ENCODE measurements at places on chromosomes 7 and 10.

DNA sequence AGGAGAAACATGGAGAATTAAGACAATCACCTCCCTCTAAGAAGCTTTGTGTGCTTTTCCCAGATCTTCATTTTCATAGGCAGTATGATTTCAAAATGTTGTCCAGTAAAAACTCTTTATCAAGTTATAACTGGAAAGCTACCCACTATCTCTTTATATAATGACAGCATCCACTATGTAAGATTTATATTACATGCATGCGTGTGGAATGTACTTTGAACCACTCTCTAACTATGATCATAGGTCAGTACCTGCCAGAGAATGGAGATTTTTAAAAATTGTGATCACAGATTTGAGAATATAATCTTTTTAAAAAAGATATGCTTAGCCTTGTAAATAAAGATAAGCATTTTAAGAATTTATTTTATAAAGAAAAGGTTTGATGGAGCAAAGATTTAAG lies 17.9 kb downstream of the PAPSS2 start:
- DNase-seq, result no peak

DNA sequence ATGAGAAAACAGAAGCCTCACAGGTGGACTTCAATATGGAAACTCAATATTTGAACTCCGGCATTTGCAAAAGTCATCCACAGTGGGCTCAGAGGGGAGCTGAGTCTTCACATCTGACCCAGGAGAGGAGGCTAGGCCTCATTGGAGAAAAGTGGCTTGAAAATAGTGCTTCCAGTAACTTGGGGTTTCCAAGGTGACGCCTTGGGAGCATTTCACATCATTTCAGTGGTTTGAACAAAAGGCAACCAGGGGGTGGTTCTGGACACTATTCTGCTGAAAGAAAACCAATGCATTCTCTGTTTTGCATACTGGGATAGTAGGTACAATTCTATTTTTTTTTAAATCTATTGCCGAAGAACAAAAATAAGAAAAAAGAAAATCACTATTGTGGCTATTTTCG lies 599.2 kb upstream of the POM121L12 start:
- no peak for DNase-seq

DNA sequence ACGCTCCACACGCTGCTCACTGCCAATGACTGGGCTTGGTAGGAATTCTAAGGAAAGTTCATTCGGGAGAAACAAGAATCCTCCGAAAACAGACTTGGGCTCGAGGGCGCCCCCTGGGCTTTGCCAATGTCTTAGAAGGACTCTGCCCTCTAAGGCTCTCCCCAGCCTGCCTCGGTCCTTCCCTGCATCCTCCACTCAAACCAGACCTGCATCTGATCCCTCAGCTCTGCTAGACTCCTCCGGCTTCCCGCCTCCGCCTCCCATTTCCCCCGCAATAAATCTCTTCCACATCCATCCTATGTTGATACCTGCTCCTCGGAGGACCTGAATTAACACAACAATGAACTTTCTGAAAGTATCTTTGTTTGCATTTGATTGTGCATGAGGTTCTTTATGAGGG lies 177.6 kb downstream of the PLPP4 start:
- no peak for DNase-seq

DNA sequence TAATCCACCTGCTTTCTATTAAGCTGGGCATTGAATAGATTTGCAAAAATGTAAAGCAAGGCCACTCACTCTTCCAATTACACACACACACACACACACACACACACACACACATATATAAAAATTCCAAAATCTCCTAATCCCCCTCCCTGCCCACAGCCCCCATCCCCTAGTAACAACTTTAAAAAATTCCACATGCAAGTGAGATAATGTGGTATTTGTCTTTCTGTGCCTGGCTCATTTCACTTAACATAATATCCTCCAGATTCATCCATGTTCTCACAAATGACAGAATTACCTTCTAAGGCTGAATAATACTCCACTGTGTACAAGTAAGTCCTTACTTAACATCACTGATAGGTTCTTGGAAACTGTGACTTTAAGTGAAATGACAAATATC lies 24.2 kb downstream of the SH2D4B start:
- no peak for DNase-seq

GRCh38 chr10:132417957-132418441 lies 21.0 kb downstream of the PWWP2B start:
- DNase-seq, result no peak

DNA sequence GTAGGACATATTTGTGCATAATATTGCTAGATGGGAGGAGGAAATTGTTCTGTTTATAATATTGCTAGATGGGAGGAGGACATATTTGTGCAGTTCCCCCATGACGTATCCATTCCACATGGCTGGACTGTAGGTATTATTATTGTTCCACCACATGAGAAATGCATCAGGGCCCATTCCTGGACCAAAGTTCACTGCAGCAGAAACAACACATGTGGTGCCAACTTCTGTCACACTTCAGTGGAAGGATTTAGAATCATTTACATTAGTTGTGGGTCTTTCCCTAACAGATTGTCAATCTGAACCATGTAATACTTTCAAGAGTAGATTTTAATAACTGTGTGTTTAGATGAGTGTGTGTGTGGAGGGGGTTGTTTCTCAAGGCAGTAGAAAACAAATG lies 32.7 kb upstream of the MACC1 start:
- no peak for DNase-seq

GRCh38 chr10:844552-844951 lies 87.0 kb downstream of the LARP4B start:
- DNase-seq, result no peak

GRCh38 chr10:79982362-79982800 lies 33.5 kb upstream of the SFTPD start:
- no peak for DNase-seq

DNA sequence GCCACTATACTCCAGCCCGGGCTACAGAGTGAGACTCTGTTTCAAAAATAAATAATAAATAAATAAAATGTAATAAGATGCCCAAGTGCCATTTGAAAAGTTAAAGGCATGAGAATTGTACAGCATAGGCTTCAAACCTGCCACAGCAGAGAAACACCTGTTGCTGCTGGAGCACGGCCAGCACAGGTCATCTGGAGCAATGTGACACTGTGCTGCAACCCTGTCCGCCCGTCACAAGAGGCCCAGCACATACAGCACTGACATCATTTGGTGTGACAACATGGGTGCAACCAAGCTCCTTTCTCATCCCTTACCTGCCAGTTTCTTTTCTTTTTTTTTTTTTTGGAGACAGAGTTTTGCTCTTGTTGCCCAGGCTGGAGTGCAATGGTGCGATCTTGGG lies 1.3 kb downstream of the RFC2 start:
- DNase-seq, result no peak

- DNase-seq, result no peak
These were observed 34.5 kb downstream of the CREB3L2 start for GRCh38 chr7:137967143-137968018.

GRCh38 chr10:86167762-86168128 lies 198.8 kb downstream of the GRID1 start:
- no peak for DNase-seq

- DNase-seq, result no peak
These were observed 15.2 kb downstream of the HNRNPF start for GRCh38 chr10:43393606-43394360.

DNA sequence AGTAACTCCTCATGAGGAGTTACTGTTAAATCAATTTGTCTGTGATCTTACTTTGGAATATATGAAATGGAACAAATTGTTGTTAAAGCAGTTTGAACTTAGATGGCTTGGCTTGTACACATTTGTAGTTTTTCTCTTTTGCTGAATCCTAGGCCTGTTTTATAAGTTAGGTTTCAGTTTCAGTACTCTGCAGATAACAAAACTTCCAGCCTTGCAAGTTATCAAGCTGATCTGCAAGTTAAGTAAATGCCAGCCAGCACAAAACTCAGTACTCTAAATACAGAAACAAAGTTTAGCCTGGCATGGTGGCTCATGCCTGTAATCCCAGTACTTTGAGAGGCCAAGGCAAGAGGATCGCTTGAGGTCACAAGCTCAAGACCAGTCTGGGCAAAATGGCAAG lies 25.0 kb upstream of the PAXIP1 start:
- DNase-seq, result no peak

DNA sequence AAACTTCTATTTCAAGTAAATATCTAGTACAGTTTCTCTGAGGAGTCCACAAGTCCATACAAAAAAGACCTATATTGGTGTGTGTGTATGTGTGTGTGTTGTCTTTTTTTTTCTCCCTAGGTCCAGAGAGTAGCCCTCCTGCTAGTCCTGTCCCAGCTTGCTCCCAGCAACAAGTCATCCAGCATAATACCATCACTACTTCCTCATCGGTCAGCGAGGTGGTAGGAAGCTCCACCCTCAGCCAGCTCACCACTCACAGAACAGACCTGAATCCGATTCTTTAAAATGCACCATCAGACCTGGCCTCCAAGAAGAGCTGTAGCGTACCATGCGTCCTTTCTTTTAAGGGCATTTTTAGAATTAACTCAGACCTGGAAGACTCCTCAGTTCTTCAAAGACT lies 139.1 kb downstream of the TRIL start:
- no peak for DNase-seq

DNA sequence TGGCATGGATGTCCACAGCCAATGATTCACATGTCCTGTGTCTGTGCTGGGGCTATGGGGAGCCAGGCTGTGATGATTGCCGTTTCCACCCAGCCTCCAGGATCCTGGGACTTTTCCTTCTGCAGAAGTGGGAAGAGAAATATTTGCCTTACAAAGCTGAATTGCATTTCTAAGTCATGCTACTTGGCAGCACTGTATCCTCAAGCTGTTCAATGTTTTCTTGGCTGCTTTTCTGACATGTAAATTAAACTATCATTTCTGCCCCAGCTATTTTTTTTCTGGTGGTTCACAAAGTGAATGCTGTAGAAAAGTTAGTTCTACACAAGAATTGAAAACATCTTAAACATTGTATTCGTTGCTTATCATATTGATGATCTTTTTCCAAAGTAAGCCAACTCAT lies 51.9 kb upstream of the TCERG1L start:
- DNase-seq, result no peak

DNA sequence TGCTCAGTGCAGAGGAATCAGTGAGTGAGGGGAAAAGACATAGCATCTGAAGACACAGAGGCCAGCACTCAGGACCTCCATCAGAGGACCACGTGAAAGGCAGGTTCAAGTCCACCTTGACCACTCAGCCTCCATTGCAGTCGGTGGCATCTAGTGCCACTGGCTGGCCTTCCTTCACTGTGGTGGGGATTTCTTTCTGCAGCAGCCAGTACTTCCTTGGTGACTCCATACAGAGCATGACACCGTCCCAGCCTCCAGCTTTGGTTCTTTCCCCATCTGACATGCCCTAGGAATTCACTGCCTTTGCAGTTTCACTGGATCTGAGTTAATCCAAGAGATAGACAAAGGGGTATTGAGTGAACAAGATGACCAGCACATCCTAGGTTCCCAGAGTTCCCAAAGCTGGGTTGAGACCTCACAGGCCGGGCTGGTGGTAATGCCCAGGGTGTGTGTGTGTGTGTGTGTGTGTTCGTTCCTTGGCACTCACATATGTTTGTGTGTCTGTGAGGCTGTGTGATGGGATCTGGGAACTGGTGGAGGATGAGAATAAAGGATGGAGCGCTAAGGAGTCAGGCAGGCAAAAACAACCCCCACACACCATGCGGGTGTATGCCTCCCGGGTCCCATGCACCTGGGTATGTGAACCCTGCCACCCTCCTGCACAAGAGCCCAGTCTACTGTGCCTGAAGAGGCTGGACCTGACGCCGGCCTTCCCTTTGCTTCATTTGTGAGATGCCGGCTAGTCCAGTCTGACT lies 57.8 kb downstream of the SYPL1 start:
- DNase-seq, result no peak

- DNase-seq, result no peak
These were observed 195.4 kb upstream of the GHITM start for GRCh38 chr10:83943920-83944319.

GRCh38 chr10:132243626-132244025 lies 56.9 kb downstream of the DPYSL4 start:
- DNase-seq, result no peak

DNA sequence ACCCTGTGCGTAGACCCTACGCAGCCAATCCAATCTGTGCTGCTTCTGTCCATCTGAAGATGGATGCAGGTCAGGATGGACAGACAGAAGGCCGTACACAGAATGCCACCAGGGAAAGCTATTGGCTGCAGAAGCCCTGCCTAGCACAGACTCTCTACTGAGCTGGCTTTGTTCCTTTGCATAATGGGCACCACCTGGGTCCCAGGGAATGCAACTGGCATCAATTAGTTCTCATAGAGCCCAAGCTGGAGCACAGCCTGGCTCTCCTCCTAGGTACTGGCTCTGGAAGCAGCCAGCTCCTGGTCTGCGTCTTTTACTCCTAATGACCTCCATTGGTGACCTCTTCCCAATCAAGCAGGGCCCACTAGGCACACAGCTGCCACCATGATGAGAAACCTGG lies 26.8 kb upstream of the CACUL1 start:
- no peak for DNase-seq

DNA sequence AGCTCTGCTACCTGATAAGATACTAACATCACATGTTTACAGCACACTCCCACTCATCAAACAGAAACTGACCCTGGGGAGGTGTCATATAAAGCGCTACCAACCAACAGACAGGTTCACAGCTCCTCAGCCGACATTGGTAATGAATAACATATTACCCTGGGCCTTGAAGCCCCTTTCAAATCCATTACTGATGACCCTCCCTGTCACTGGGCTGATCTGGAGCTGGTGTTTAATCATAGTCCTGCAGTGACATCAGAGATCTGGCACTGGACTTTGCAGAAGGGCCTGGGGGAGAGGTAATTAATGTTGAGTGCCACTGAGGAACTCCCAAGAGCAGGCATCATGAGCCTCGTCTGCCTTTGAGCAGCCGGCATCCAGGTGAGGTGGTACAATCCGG lies 306.5 kb upstream of the NFE2L3 start:
- no peak for DNase-seq

GRCh38 chr10:25175527-25176420 lies 973 bp downstream of the GPR158 start:
- DNase-seq, result no peak

DNA sequence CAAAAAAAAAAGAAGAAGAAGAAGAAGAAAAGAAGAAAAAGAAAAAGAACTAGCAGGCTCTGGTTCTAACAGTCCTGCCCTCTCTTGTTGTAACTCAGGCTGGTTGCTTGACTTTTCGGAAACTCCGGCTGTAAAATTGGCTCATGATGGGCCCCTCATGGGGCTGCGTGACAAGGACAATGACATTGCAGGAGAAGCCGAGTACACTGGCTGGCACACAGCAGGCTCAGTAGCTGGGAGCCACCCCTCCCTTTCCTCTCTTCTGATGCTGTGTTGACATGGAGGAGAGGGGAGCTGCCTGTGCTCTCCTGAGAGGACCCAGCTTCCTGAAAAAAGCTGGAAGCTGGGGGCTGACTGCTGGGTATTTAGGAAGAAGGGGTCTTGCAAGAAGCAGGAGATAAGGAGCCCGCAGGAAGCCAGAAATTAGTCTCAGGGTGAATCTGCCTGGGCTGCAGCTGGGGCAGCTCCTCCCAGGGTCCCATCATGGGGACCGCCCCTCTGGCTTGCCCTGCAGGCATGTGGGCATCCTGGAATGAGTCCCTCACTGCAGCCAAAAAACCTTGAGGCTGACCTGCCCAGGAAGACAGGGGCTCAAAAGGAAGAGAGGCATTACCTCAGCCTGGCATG lies 14.6 kb upstream of the GPR26 start:
- no peak for DNase-seq

GRCh38 chr7:114929570-114929969 lies 7.7 kb downstream of the MDFIC start:
- no peak for DNase-seq

Data from stimulated activated CD8-positive, alpha-beta memory T cell treated with anti-CD3 and anti-CD28 coated beads, Interleukin-7, amount 100 ng/mL, for 4 hours (primary cell).